ENCODE measurements at places on chromosomes 7 and 10. TPM values are rescaled to one million over a fixed set of nuclear protein-coding genes. Genes with fewer than 3 reads are reported as not detected.

The IDI2 gene
- total RNA-seq: 1.9 TPM

The SHH gene
- 1.2 TPM for total RNA-seq

DNA sequence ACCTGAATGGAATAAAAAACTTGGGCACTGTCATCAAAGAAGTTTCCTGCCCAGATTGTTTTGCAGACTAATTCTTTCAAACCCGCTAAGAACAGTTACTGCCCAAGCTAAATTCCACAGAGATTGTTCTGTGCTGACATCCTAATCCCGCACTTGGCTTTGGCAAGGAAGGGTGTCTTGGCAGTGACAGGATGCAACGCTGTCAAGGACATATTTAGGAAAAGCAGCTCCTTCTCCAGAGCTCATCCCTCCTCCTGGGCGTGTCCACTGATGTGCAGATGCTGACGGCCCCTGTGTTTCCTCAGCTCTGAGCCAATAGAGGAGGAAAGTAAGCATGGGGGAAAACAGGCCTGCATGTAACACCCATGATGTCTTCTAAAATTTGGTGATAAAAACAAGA lies 74.2 kb downstream of the EEPD1 start:
- DNase-seq: peak; percentile 96

DNA sequence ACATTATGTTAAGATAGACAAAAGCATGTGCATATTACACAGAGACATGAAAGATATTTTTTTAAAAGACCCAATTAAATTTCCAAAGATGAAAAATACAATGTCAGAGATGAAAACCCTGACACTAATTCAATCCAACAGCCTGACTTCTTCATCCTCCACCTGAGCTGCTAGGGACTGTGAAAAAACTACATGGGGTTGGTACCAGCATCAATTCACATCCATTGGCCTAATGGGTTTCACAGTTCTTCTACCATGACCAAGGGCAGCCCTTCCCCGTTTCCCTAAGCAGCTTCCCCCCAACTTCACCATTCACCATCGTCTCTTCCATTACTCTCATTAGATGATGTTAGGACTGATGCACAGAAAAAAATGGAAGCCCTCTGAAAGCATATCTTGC lies 37.4 kb upstream of the CDCA7L start:
- DNase-seq: no peak

DNA sequence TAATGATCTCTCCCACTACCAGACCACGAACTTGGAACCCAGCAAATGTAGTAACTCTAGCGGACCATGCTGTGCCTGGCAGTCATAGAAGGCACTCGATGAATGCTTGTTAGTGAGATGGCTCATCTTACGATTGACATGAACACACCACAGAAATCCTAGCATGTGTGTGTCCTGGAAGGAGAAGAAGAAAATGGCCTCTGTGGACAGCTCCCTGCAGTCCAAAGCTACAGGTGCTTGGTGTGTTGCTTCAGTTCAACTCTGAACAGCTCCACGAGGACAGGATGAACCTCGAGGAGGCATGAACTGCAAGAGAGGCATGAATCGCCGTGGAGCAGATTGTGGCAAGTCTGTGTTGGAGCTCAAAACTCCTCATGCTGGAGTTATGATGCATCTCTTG lies 93.5 kb downstream of the KLF6 start:
- DNase-seq: no peak

- peak; percentile 31 for DNase-seq
Measured at GRCh38 chr10:71475243-71475871, 78.6 kb downstream of the CDH23 start.

DNA sequence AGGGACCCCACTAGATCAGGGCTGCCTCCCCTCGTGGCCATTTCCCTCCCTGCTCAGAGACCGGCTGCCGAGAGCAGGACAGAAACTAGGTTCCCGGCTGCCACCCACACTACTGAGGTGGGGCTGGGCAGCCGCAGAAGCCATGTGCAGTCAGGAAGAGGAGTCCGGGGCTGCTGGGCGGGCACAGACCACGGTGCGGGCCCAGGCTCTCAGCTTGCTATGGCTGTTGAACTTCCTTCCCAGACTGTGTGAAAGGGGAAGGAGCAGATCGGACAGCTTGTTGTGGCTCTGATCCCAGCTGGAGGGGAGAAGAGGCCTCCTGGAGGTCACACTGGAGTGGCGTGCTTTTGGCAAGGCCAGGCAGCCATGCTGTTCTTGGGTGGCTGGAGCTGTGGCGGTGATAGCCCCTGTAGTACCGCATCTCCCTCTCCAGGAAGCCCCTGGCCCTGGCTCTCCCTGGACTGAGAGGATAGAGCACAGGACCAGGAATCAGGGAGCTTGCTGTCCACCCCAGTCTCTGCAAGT lies 56.8 kb downstream of the HK1 start:
- DNase-seq: peak; percentile 59

DNA sequence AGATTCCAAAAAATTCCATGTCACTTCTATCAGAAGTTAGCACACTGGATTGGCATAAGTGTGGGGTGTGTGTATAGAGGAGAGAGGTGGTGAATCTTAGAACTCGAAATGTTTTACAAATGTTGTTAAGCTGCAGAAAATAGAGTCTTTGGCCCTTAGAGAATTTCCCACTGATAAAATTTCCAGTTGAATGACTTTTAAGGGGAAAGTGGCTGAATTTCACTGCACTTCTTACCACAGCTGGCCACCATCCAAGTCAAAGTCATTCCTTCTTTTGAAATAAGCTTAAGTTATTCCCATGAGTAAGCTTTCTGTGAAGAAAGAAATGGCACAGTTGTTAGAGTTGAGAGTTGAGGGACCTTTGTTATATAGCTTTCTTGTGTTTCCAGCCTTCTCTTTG lies 13.9 kb downstream of the VCL start:
- peak; percentile 88 for DNase-seq

- no peak for DNase-seq
Measured at GRCh38 chr10:100895896-100896295, 16.9 kb upstream of the SLF2 start.

- peak; percentile 80 for DNase-seq
Measured at GRCh38 chr10:103145860-103146466, 47.1 kb downstream of the NT5C2 start.

DNA sequence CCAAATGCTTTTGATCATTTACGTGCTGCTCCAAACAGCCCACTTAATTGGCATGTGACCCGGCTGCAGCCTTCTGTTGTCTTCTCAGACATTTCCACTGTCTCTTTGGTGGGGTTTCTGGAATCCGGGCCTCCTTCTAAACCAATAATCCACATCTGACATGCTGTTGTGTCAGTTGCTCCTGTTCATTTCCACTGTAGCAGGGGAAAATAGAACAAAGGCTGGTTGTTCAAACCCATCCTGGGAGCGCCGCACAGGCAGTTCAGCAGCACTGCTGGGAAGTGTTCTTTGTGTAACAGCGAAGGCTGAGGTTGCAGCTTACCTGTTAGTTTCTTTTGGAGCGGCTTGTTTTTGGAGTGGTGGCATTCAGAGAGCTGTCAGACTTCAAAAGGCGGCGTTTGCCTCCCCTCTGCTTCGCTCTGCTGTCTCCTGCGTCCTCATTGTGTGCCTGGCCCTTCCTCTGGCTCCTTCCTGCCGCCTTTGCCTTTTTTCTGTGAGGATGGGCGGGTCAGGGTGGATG lies 149.4 kb downstream of the SNX10 start:
- DNase-seq: peak; percentile 11

- no peak for DNase-seq
Measured at GRCh38 chr7:22566592-22566991, 66.6 kb upstream of the STEAP1B start.

The ADK gene
- total RNA-seq: 8.4 TPM

- DNase-seq: no peak
Measured at GRCh38 chr10:110388687-110389052, 84.0 kb upstream of the SMNDC1 start.
